ENCODE measurements at places on chromosomes 6 and 20.

- no peak overlapping the region for H3K27ac ChIP-seq
- H3K4me1 ChIP-seq, result no peaks in the 10 kb centered on the region
- no peak overlapping the region for H3K4me3 ChIP-seq
- no peaks in the 10 kb centered on the region for H3K27me3 ChIP-seq
- no peaks in the 10 kb centered on the region for H3K36me3 ChIP-seq
- DNase-seq, result no peak
Observed at GRCh38 chr6:55901765-55902270, 26.4 kb upstream of the BMP5 start.

GRCh38 chr6:8940356-8940755, 505.0 kb upstream of the SLC35B3 start:
- H3K4me3 ChIP-seq, result no peak overlapping the region
- H3K4me1 ChIP-seq, result no peaks in the 10 kb centered on the region
- H3K27me3 ChIP-seq, result no peaks in the 10 kb centered on the region
- H3K36me3 ChIP-seq, result no peaks in the 10 kb centered on the region

DNA sequence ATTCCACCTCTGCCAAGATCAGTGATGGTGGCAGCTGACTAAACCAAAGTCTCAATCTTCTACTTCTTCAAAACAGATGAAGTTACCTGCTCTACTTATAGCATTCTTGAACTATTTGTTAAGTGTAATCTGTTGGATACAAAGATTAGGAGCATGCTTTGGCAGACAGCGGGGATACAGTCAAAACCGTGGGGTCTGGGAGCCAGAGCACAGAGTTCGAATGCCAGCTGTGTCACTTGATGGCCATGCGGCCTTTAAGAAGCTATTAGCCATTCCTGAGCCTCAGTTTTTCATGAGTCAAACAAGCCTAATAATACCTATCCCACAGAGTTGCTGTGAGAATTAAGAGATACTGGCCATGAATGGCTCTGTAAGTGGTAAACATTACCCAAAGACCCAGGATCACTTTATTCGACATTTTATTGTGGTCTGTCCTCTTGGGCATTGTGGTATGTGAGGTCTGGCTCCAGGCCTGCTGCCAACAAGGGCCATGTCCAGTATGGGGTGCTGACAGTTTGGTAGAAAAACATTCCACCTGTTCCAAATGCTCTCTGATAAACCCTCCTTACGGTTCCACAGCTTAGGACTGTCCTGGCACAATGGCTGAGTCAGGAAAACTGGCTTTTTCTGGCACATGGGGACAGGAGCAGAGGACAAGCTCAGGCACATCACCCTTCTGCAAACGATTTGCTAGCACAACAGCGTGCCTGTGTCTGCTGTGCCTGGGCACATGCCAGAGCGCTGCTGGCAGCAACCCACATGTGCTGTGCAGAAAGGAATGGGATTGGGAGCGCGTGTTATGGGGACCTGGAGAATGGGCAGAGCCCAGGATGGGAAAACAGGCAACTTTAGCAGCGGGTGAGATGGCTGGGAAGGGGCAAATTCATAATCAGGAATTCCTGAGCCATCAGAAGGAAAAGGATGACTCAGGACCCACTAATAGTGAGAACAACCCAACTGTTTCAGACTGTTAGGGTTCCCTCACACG, 15.7 kb upstream of the FAM83C start:
- peak overlapping the region; percentile 16 for H3K27ac ChIP-seq
- peaks cover 34% of the 10 kb centered on the region for H3K4me1 ChIP-seq
- DNase-seq, result no peak
- H3K4me3 ChIP-seq, result no peak overlapping the region
- no peaks in the 10 kb centered on the region for H3K27me3 ChIP-seq
- peaks cover 24% of the 10 kb centered on the region for H3K36me3 ChIP-seq

DNA sequence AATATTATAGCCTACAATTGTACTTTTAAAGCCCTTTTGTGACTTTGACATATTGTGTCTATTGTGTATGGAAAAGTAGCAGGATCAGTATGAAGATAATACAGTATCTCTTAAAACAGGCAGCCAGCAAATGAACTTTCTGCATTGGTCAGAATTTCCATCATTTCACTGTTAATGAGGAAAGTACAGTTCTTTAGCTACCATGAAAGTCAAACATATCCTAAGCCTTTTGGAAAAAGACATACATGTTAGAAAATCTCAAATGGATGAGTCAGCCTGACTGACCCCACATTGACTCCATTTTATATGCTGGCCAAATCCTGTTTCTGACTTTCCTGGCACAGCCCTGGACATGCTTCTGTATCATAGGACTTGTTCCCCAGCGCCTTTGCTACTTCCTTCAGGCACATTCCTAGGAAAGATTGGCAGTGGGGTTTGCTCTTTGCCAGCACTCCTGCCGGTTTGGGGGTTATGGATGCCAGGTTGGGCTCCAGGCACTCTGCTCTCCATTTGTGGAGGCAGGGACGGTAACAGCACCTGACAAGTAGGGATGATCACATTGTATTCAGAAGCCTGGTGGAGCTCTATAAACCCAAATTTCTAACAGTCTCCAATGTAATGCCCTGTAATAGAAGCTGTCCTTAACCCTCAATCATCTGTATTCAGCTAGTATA, 43.7 kb downstream of the TOP1 start:
- H3K27me3 ChIP-seq, result no peaks in the 10 kb centered on the region
- DNase-seq, result no peak
- peak overlapping the region; percentile 17 for H3K27ac ChIP-seq
- no peak overlapping the region for H3K4me3 ChIP-seq
- peaks cover 6% of the 10 kb centered on the region for H3K36me3 ChIP-seq

DNA sequence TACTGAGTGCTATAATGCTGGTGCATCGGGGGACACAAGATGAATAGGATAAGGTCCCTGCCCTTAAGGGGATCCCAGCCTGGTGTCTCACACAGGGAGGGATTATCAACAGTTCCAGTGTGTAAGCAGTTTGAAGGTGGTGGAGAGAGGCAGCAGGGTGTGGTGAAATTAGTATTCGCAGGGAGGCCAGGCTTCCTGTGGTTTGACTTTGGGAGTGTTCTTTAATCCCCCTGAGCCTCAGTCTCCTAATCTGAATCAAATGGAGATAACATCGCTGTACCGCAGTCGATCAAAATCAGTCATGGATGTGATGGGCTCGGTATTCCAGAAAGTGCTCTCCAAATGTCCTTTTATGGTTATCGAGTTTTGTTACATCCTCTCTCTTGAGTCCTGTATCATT, 288.1 kb upstream of the SUPT3H start:
- H3K27me3 ChIP-seq, result peaks cover 34% of the 10 kb centered on the region
- DNase-seq, result no peak
- no peak overlapping the region for H3K4me3 ChIP-seq
- H3K36me3 ChIP-seq, result no peaks in the 10 kb centered on the region
- H3K4me1 ChIP-seq, result peaks cover 21% of the 10 kb centered on the region

DNA sequence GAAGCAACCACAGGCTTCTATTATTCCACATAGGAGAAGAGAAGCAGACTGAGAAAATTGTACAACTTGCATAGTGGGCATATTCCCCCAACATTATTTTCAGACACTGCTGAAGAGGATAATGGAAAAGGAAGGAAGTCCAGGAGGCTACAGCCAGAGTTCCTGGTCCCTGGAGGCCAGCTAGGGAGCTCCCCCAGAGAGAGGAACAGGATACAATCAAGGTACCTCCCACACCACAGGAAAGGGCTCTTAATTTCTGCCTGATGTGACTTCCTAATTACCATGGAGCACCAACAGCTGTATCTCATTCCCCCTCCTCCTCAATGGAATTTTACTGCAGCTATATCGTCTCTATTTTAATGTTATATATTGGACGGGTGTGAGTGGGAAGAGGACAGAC, 594.3 kb upstream of the NRSN1 start:
- no peak overlapping the region for H3K27ac ChIP-seq
- H3K27me3 ChIP-seq, result no peaks in the 10 kb centered on the region
- H3K4me3 ChIP-seq, result no peak overlapping the region

DNA sequence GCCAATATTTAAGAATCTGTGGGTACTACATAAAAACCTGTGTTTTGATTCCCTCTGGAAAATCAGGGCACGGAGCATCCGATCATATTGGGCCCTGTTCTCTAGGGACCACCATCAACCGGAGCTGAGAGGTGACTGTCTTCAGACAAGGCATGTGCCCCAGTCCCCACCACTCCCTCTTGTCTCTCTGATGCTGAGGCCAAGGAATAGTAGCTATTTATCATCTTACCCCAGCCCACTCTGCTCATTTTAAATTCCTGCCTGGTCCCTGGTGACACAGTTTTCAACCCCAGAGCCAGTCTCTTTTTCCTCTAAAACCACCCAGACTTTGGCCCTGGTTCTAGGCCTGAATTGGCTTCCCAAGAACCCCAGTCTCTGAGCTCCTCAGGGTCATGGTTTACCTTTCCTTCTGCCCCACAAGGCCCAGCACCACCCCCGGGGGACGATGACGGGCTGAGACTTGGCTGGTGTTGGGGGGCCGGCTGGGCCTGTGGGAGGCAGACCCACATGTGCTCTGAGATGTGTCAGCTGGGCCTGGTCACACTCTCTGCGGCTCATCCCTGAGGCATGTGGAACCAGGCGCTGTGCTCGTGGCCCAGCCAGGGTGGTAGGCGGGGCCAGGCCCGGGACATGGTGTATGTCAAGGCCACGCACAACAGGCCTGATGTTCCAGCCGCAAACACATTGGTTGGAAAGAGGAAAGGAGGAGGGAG, 114.4 kb downstream of the CEBPB start:
- H3K4me3 ChIP-seq, result no peak overlapping the region
- H3K36me3 ChIP-seq, result no peaks in the 10 kb centered on the region
- DNase-seq, result no peak
- H3K27me3 ChIP-seq, result no peaks in the 10 kb centered on the region
- H3K27ac ChIP-seq, result peak overlapping the region; percentile 57

DNA sequence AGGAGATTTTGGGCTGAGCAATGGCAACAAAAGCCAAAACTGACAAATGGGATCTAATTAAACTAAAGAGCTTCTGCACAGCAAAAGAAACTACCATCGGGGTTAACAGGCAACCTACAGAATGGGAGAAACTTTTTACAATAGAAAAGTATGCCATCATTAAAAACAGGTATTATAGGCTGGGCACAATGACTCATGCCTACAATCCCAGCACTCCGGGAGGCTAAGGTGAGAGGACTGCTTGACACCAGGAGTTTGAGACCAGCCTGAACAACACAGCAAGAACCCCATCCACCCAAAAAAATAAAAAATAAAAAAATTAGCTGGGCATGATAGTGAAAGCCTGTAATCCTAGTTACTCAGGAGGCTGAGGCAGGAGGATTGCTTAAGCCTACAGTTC, 55.4 kb downstream of the MBOAT1 start:
- DNase-seq, result no peak
- H3K4me3 ChIP-seq, result no peak overlapping the region
- H3K27ac ChIP-seq, result no peak overlapping the region
- H3K4me1 ChIP-seq, result peaks cover 5% of the 10 kb centered on the region
- H3K27me3 ChIP-seq, result no peaks in the 10 kb centered on the region

DNA sequence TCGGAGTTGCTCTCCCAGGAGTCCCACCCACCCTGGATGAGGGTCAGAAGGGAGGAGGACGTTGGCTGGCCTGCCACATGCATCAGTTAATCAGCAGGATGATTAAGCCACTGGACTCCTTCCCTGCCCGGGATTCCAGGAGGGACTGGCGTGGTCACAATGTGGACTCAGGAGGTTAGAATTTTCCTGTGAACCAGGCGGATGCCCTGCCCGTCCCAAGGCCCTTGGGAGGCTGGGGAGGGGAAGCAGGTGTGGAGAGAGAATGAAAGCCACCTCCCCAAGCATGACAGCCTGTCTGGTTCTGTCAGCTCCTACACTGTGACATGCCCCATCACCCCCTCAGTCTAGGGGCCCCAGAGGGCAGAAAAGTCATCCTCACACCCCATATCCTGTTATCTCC, 11.6 kb upstream of the ITPR3 start:
- no peaks in the 10 kb centered on the region for H3K27me3 ChIP-seq
- H3K27ac ChIP-seq, result peak overlapping the region; percentile 91
- peaks cover 61% of the 10 kb centered on the region for H3K4me1 ChIP-seq
- H3K36me3 ChIP-seq, result no peaks in the 10 kb centered on the region
- no peak overlapping the region for H3K4me3 ChIP-seq

GRCh38 chr20:53652859-53653517, 59.3 kb upstream of the ZNF217 start:
- no peaks in the 10 kb centered on the region for H3K36me3 ChIP-seq
- DNase-seq, result no peak
- H3K4me1 ChIP-seq, result no peaks in the 10 kb centered on the region
- no peak overlapping the region for H3K27ac ChIP-seq

GRCh38 chr20:48416002-48416401, 411.8 kb downstream of the PREX1 start:
- DNase-seq, result no peak
- peaks cover 2% of the 10 kb centered on the region for H3K4me1 ChIP-seq

- DNase-seq, result no peak
- H3K4me3 ChIP-seq, result no peak overlapping the region
- no peak overlapping the region for H3K27ac ChIP-seq
- H3K36me3 ChIP-seq, result no peaks in the 10 kb centered on the region
Observed at GRCh38 chr6:140825731-140826130, 1307.0 kb upstream of the GJE1 start.

- H3K4me1 ChIP-seq, result peaks cover 5% of the 10 kb centered on the region
- DNase-seq, result peak; percentile 20
- no peaks in the 10 kb centered on the region for H3K27me3 ChIP-seq
- no peak overlapping the region for H3K4me3 ChIP-seq
- no peak overlapping the region for H3K27ac ChIP-seq
- no peaks in the 10 kb centered on the region for H3K36me3 ChIP-seq
Observed at GRCh38 chr6:98716341-98716740, 118.0 kb upstream of the POU3F2 start.

DNA sequence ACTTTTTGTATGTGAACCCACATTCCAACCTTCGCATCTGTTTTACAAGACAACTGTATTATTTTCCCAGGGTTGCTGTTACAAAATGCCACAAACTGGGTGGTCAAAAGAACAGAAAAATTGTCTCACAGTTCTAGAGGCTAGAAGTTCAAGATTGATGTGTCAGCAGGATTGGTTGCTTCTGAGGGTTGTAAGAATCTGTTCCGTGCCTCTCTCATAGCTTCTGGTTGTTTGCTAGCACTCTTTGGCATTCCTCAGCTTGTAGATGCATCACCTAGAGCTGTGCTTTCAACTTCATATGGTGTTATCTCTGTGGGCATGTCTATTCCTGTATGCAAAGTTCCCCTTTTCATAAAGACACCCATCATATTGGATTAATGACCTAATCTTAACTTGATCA, 1067.2 kb downstream of the EPHA7 start:
- H3K27me3 ChIP-seq, result no peaks in the 10 kb centered on the region

- peaks cover 27% of the 10 kb centered on the region for H3K4me1 ChIP-seq
- H3K4me3 ChIP-seq, result no peak overlapping the region
- H3K36me3 ChIP-seq, result peaks cover 42% of the 10 kb centered on the region
Observed at GRCh38 chr6:43627008-43627825, 1.8 kb downstream of the GTPBP2 start.

DNA sequence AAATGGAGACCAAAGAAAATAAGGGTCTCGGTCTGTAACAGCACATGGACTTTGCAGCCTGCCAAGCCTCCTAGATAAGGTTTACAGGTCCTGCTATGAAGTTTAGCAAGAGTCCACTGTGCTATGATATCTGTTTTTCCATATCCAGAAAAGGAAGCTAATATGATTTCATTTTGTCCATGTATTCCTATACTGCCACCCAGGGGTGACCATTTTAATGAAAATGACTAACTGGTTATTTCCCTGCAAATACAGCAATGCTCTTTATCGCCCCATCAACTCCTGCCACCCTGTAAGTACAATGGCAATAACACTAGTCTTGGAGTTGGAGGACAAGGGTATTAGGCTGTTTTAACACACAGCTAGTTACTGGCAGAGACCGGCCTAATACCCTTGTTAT, 115.2 kb upstream of the GLP1R start:
- no peaks in the 10 kb centered on the region for H3K36me3 ChIP-seq
- no peaks in the 10 kb centered on the region for H3K27me3 ChIP-seq
- H3K27ac ChIP-seq, result no peak overlapping the region
- peak; percentile 78 for DNase-seq
- no peak overlapping the region for H3K4me3 ChIP-seq
